ENCODE measurements at places on chromosomes 12 and 14. TPM values are rescaled to one million over a fixed set of nuclear protein-coding genes. Genes with fewer than 3 reads are reported as not detected.

Gene PLEKHD1
- polyA plus RNA-seq, result 0.07 TPM

Gene NUP37
- 39.6 TPM for polyA plus RNA-seq

Gene AQP6
- polyA plus RNA-seq, result not detected

Gene RIN3
- 7.6 TPM for polyA plus RNA-seq

Gene CLEC14A
- polyA plus RNA-seq, result not detected

Gene FOXG1
- not detected for polyA plus RNA-seq

Gene ADAM20
- not detected for polyA plus RNA-seq

Gene SVOP
- polyA plus RNA-seq, result not detected

Gene RXYLT1
- polyA plus RNA-seq, result 19.0 TPM

DNA sequence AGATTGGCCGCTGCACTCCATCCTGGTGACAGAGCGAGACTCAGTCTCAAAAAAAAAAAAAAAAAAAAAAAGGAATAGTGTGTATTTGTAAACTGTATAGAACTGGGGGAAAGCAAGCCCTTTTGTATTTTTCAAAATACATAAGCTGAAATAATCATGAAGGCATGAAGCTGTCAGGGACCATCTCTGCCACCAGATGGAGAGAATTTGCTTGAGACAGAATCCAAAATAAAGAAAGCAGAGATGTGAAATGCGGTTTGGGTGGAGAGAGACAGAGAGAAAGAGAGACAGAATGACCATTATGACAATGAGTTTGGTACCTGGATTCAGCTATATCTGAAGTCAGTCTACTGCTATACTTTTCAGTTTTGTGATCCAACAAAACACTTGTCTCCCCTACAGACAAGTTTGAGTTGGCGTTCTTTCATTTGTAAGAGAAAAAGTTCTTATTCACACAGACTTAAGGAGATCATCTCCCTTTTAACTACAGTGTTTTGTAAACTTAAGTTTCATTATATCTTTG, 155.7 kb upstream of the LRIG3 start:
- no peak for DNase-seq

DNA sequence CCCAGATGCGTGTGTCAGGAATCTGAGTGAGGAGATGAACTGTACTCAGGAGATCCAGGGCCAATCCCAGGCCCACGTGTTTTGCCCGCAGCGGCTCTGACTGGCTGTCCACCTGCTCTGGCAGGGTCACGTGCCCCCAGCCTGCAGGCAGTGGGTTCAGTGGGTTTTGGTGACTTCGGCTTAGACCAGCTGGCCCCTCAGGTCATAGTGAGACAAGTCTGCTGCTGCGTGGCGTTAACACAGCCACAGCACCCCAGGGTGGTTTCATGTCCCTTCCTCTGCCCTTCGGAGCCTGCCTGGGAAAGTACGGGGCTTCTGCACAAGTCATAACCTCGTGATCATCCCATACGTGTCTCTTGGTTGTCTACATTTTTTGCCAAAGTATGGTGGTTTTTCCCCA, 2.6 kb downstream of the FBRSL1 start:
- DNase-seq, result no peak

DNA sequence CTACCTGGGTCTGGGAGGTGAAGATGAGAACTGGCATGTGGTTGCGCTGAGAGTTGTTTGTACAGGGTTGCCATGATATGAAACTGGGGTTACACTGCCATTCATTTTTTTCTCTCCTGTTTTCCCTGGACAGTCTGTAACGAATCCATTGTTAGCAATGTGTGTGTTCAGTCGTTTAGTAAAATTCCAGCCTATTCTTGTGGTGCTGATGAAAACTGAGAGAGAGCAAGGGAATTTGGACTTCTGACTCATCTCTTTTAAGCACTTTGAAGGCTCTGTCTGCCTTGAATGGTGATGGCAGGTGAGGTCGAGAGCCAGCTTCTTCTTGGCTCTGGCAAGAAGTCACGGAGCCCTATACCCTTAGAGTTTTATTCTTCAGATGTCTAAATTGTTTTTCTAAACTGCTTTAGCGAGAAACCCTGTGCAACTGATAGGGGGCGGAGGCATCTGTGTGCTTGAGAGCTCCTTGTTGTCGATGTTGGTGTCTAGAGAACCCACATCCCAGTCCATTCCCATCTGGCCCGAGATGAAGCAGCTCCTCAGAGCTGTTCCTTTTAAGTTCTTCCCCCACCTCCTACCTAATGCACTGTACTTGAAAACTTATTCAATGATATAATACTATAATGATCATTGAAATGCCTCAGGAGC, 204.4 kb downstream of the TMX1 start:
- DNase-seq, result no peak

DNA sequence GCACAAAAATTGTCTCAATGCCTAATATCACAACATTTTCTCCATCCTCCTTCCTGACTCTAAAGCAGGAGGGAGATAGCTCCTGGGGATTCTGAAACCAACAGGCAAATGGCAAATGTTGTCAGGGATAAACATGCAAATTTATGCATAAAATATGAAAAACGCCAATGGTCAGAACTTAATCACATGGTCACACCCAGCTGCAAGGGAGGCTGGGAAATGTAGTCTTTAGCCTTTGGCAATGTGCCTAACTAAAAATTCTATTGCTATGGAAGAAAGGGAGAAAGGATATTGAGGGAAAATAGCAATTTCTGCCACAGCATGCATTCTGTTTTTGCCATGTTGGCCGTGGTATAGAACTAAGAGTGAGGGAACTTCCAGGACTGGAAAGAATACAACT, 11.7 kb upstream of the OASL start:
- no peak for DNase-seq

- DNase-seq, result no peak
Observed at GRCh38 chr12:122887819-122888212, 8.1 kb downstream of the VPS37B start.

DNA sequence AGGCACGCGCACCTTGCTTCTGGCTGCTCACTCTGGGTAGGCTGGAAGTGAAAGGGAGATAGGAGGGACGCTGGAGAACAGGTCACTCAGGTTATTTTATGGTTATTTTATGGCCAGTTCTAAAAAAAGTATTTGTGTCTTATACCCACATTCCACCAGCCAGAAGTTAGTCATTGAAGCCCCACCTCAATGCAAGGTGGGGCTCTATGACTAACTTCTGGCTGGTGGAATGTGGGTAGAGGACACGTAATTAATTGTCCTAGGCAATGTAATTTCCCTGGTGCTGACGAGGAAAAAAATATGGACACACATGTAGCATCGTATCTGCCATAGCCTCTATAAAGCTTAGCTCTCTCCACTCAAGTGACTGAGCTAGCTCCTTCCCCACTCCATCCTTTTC, 104.9 kb downstream of the PDZRN4 start:
- no peak for DNase-seq

DNA sequence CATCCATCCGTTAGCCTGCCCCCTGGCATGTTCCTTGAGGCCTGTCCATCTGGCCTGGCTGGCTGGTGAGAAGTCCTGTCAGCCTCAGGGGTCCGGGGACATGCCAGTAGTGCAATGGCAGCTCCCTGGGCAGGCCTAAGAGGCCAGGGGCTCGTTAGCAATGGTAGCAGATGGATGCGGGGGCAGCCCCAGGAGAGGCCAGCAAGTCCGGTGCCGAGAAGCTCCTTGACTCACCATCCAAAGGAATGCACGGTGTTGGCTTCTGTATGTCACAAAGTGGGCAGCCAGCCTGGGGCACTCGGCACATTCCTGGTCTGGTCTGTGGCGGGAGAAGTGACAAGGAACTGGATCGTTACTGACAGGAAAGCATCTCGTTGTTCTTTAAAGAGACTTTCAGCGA, 319.9 kb downstream of the CACNA1C start:
- DNase-seq, result no peak

- no peak for DNase-seq
Observed at GRCh38 chr14:86961106-86961716, 1031.8 kb downstream of the GALC start.

DNA sequence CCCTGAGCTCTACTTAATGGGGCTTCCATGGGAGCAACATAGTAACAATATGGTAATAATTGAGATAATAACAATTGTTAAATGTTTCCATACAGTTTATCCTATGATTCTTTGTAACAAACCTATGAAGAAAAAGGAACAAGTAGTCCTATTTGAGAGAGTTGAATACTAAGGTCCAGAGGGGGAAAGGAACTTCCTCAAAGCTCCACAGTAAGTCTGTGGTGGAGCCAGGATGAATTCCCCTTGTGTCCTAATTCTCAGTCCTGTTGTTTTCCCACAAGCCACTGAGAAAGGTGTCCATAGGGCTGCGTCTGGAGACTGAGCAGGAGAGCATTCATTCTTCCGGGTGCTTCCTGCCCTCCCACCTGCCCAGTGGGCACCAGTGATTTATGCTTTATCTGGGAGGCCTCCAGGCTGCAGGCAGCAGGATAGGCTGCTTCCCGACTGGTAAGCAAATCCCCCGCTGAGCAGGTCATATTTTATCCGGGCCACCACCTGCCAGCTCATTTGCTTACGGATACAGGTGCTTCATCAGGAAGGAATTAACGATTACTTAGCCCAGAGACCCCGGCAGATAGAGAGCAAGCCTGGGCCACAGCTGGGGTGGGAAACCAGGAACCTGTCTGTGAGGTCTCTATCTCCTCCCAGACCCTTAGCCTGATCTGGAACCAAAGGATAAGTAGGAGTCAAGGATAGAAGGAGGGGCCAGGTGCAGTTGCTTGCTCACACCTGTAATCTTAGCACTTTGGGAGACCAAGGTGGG, 33.9 kb upstream of the FAM222A start:
- DNase-seq, result no peak

- DNase-seq, result no peak
Observed at GRCh38 chr14:38862366-38862765, 240.7 kb downstream of the SEC23A start.

- DNase-seq, result no peak
Observed at GRCh38 chr14:33934043-33934750, 16.7 kb downstream of the EGLN3 start.

DNA sequence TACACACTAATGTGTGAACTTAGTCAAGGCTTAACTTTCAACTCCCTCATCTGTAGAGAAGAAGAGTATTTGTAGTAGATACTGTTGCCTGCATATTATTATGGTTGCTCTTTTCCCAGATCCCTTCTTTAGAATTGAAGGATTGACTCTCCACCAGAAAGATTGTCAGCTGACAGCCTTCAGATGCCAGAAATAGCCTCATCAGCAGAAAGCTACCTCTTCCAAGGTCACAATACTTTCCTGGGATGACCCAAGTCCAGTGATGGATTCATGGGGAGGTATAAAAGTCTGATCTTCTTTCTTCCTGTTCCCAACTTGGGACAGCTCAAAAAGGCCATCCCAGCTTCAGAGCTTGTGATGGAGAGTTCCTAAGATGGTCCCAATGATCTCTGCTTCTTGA, 78.2 kb downstream of the TBX5 start:
- no peak for DNase-seq

- peak; percentile 36 for DNase-seq
Observed at GRCh38 chr12:15856097-15856982, 25.8 kb upstream of the STRAP start.

DNA sequence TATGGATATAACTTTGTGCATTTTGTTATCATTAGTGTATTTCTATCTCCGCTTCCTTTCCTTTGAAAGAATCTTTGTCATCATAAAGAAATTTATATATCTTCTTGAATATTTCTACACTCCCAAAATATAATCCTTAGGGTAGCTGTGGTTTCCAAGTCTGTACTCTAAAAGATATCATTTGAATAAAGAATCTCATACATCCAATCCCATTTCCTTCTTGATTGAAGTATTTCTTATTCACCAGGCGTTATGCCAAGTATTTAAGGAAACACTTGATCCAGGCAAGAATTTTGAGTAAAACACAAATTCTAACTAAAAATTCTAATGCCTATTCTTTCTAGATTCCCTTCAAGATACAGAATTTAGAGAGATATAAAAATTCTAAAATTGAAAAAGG, 821.8 kb downstream of the GALC start:
- DNase-seq, result no peak

- DNase-seq, result no peak
Observed at GRCh38 chr12:6361834-6362233, 13.5 kb downstream of the SCNN1A start.

DNA sequence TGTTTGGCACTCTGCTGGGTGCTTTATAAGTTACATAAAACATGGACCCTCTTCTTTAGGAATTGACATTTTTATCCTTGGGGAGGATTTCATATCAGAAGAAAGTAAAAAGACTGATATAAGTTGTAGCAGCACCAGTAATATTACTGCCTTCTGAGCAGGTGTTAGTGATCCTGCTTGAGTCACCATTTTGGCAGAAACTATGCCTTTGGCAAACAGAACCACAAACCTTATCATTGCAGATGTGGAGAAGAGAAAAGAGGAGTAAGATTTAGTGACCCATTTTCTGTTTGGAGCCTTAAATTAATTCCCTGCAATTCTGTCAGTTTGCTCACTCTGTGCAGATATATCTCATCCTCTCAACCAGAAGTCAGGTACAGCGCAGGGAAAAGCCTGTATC, 23.0 kb downstream of the ZNF410 start:
- DNase-seq, result no peak
